ENCODE measurements at places on chromosomes 4 and X.
A peak's percentile ranks its signal among the peaks of the same experiment; 100 is the strongest.

GRCh38 chrX:49205443-49205842 lies 5.5 kb upstream of the SYP start:
- no peak for DNase-seq

GRCh38 chr4:56026596-56026995 lies 77.9 kb downstream of the CEP135 start:
- peak; percentile 2 for DNase-seq

DNA sequence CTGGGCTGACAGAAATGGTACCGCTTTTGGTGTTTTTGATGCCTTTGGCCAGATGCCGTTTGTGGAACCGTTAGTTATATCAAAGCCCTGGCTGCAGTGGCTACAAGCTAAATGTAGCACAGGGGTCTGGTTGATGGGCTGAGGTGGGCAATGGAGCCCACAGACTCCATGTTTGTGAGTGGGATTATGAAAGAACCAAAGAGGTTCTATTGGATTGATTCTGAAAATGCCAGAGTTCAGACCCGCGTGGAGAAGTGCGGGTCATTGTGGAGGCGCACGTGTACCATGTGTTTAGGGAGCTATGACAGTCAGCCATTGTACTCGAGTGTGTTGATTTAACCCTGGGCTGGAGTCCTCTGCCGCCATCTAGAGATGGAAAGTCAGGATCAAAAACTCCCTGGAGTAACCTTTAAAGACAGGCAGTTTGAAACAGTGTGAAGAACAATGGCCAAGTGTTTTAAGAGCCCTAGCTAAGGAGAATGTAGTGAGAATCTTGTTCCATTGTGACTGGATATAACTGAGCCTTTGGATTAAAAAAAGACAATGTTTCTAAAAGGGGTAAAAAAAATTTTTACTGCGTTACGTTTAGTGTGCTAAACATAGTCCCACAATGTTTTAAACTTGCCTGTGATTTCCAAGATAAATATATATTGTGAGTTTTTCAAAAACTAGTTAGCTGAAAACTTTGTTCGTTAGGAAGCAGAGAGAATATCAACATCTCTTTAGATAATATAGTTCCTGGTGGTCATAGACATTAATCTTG lies 12.7 kb downstream of the ART3 start:
- DNase-seq: peak; percentile 19

DNA sequence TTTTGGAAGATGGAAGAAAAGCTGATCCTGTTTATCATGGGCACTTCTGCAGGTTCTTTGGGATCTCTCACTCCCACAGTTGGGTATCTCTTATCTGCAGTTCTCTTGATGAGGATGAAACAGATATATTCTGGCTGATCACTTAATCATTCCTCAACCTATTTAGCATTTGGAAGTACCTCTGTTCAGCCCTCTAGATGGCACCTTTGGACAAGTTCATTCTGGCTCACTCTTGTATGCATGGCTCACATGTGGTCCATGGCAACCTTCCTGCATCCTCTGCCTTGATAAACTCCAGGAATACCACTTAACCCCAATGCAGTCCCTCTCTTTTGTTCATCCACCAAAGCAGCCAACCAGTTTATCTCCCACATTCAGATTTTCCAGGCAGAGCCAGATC lies 74.2 kb downstream of the SMARCA5 start:
- DNase-seq: no peak

GRCh38 chr4:13907255-13907751 lies 279.8 kb upstream of the BOD1L1 start:
- peak; percentile 98 for DNase-seq

DNA sequence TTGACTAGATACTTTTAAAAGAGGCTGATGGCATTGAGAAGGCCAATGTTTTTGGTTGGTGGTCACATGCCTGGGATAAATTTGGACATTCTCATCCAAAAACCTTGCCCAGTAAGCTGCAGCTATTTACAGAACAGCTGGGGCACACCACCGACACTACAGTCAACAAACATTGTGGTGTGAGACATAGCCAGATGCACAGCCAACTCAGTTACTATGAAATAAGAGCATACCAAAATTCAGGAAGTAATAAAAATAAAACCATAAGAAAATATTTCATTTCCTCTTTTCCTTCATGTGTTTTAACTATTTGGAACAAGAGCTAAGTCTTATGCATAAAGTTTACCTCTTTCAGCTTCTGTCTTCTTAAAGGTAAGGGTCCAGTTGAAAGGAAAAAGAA lies 8.8 kb downstream of the PPM1K start:
- DNase-seq: no peak

DNA sequence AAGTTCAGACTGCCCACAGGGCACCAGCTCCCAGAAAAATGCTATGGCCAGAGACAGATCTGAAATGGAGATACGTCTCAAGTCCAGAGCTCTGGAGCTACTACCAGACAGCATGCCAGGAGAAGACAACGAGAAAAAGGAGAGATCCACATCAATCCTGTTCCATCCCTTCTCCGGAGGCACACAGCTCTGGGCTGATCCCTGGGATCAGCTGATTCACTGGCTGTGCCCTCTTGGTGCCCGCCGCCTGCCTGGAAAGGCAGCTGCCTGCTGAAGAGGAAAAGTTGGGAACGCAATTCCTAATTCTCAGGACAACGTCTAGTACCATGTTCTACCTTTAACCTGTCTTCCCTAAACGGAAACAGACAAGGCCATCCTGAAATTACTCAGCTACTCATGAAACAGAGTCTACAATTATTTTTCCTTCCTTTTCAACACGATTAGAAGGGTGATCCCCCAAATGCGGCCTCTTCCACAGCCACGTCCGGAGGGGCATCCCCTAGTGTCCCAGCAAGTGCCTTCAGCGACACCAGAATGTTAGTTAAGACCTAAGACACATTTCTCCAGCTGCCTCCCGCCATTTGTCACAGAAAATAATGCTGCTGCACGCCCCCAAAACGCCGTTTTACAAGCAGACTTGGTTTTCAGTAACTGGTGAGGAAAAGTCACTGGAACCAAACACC lies 2.4 kb downstream of the ZFYVE28 start:
- DNase-seq: no peak

- DNase-seq: no peak
Observed at GRCh38 chrX:75986976-75987375, 185.9 kb upstream of the PBDC1 start.

GRCh38 chrX:76862509-76862908 lies 435.0 kb downstream of the MAGEE1 start:
- no peak for DNase-seq

DNA sequence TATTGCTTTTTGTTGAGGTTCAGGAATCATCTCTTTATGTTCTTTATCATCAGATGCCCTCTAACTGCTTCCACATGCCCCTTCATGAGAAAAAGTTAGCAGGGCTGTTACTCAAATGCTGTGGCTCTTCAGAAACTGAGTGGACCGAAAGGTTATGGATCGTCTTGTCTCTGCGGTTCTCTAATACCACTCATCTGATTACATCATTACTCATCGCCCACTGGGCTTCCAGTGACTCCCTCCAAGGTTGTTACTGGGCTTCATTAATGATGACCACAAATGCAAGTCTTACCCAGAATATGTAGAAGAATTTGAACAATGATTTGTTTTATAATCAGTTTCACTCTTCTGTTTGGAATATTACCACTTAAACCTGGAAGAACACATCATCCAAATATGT lies 67.7 kb downstream of the RWDD4 start:
- no peak for DNase-seq

DNA sequence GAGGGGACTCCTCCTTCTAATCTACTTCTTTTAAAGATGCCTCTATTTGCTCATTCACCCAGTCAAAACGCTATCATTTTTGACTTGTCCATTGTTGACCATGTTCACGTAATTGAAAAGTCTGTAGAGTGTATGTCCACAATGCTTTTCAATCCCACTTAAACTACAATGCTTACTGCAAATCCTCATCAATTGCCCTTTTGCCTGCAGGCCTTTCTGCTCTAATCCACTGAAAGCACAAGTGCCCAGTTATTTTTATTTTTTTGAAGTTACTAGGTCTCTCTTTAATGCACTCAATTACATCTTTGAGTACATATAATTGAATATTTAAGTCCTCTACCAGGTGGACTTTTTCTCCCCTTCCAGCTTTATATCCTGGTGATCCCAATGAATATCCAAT lies 437.4 kb downstream of the PDGFC start:
- DNase-seq: no peak

- DNase-seq: no peak
Observed at GRCh38 chrX:21996872-21997455, 35.2 kb upstream of the PHEX start.

GRCh38 chr4:169931964-169932363 lies 94.2 kb downstream of the MFAP3L start:
- no peak for DNase-seq

GRCh38 chrX:267771-268261 lies 13.4 kb upstream of the PLCXD1 start:
- no peak for DNase-seq

GRCh38 chr4:66017671-66018070 lies 347.4 kb upstream of the EPHA5 start:
- no peak for DNase-seq

DNA sequence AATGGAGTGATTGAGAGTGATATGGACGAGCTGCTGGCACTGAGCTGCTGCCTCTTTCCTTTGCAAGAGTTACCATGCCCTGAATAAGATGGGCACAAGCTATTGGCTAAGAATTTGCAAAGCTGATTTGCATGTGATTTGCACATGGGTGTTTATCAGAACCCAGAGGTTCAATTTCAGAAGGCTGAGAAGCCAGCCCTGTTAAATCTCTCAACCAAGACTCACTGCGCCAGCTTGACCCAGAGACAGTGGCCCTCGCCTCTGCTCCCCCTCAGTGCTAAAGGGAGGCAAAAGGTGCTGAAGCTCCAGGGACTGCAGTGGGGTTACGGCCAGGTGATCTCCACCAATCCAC lies 701 bp downstream of the ARHGAP4 start:
- DNase-seq: no peak

GRCh38 chrX:152824841-152825374 lies 5.6 kb downstream of the CETN2 start:
- DNase-seq: no peak

GRCh38 chr4:183401473-183401872 lies 43.0 kb upstream of the CDKN2AIP start:
- no peak for DNase-seq

- DNase-seq: peak; percentile 49
Observed at GRCh38 chr4:129362691-129363274, 266.8 kb downstream of the C4orf33 start.

- no peak for DNase-seq
Observed at GRCh38 chr4:118947095-118947494, 58.4 kb downstream of the SYNPO2 start.

DNA sequence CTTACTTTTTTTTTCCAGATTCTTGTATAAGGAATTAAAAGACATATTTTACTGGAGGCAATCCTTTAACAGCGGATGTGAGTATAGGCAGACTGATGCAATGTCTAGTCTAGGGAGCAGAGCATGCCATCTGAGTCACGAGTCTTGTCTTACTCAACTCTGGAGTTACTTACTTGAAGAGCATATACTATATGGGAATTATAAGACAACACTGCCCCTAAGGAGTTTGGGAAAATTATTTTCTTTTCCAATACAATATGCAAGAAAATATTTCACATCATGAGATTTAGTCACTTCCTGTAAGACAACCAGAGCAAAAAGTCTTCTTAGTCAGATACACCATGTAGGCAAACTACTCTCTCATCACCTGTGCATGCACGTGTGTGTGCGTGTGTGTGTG lies 537.3 kb upstream of the FTHL17 start:
- DNase-seq: no peak

- DNase-seq: no peak
Observed at GRCh38 chr4:4918067-4918466, 58.6 kb downstream of the MSX1 start.

GRCh38 chr4:67483868-67484602 lies 61.3 kb downstream of the CENPC start:
- no peak for DNase-seq

DNA sequence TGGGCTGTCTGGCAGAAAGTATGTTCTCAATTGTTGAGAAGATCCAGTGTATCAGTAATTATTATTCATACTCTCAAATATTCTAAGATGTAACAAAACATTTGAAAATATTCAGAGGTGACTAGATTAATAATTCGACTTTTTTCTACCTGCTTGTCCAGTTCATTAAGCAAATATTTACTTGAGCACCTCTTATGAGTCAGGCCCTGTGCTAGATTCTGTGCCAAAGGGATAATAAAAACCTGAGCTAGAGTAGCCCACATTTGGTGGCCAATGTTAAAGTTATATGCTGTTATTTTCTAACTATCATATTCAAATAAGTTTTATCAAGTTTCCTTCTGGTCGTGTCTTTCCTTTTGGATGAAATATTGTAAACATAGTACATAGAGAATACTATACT lies 58.5 kb downstream of the ARHGAP10 start:
- DNase-seq: no peak

DNA sequence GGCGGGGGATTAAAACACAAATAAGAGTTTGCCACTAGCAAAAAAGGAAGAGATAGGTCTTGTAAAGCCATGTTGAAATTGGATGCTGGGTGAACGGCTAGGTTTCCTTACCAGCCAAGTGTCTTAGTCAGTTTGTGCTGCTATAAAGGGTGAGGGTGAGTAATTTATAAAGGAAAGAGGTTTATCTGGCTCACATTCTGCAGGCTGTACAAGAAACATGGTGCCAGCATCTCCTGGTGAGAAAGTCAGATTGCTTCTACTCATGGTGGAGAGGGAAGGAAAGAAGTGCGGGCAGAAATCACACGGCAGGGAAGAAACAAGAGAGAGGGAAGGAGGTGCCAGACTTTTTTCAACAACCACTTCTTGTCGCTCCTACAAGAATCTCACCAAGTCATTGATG lies 507.5 kb downstream of the SPOCK3 start:
- DNase-seq: no peak

DNA sequence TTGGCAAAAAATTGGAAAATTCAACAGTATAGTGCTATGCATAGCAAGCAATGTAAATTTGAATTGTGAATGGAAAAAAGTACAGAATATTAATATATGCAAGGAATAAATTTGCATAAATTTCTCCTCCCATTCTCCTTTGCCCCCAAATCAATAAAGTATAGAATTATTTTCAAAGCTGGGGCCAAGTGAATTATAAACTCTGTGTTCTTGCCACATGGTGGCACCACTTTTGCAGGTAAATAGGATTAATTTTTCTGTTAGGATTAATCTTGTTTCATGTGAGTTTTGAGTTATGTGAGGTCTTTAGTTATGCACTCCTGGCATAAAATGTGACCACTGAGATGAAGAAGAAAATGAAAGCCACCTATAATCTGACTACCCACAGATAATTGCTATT lies 19.9 kb downstream of the COPS4 start:
- no peak for DNase-seq

DNA sequence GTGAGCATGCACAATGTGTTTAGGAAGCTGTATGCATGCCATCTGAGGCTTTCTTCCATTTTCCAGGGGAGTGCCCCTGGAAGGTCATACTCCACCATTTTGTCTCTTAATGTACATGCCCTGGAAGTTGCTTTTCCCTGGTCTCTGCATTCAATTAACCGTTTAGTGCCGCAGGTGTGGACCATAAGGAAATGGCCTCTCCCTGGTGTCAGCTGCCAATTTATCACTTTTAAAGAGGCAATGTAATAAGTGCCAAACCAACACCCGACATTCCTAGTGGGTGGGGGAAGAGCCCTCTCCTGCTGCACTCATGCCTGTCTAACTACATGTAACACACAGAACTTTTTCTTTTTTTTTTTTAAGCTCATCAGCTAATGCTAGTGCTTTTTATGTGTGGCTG lies 7.1 kb upstream of the BST1 start:
- no peak for DNase-seq

Data from SW 1271 (cell line).